ENCODE measurements at places on chromosomes 1 and 21.

- no peak for DNase-seq
Observed at GRCh38 chr1:193542690-193543089, 356.3 kb upstream of the B3GALT2 start.

DNA sequence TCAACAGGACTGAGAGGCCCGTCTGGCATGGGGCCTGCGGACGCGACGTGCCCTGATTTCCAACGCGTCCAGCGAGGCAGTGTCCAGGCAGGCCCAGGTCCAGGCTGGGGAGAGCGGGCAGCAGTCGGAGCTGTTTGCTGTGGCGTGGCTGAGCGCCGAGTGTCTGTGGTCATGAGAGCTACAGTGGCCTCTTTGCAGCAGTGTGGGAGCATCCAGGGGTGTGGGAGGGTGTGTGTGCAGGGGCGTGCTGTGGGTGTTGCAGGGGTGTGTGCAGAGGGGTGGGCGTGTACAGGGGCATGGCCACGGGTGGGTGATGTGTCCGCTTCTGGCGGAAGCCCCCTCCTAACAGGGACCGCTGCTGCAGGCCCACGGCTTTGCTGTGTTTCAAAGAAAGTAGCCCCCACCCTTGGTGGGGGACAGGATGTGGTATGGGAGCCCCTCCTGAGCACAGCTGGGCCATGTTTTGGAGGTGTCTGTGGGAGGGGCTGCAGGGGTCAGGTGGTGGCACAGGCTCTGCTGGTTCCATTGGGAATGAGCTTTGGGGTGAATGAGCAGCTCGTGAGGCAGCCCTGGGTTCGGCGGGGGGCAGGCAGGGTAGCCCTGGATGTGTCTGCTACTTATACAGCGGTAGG, 17.7 kb downstream of the PLCH2 start:
- no peak for DNase-seq

- no peak for DNase-seq
Observed at GRCh38 chr21:35163411-35163810, 114.3 kb upstream of the RUNX1 start.

- no peak for DNase-seq
Observed at GRCh38 chr1:24091971-24092482, 19.9 kb downstream of the MYOM3 start.

- no peak for DNase-seq
Observed at GRCh38 chr1:61424382-61424781, 300.6 kb downstream of the TM2D1 start.

GRCh38 chr1:17112076-17112475, 7.2 kb downstream of the PADI2 start:
- DNase-seq = no peak

Data from stimulated activated CD4-positive, alpha-beta T cell treated with anti-CD3 and anti-CD28 coated beads, Interleukin-2, amount 100 ng/mL, for 48 hours (primary cell).